ENCODE measurements at places on chromosomes 7 and 10. TPM values are rescaled to one million over a fixed set of nuclear protein-coding genes. Genes with fewer than 3 reads are reported as not detected.

Gene HYAL4
- total RNA-seq = 2.7 TPM

Gene OR13A1
- not detected for total RNA-seq

Gene MYO1G
- total RNA-seq = 1.9 TPM

Gene AKR1C4
- total RNA-seq = not detected

GRCh38 chr10:61289813-61290212 is 163.4 kb downstream of the TMEM26 start:
- no peaks in the 10 kb centered on the region for H3K36me3 ChIP-seq
- no peak for DNase-seq

GRCh38 chr10:71431239-71432100 is 34.8 kb downstream of the CDH23 start:
- no peak overlapping the region for H3K4me3 ChIP-seq
- no peaks in the 10 kb centered on the region for H3K4me1 ChIP-seq
- no peak overlapping the region for H3K27ac ChIP-seq
- no peak for DNase-seq

DNA sequence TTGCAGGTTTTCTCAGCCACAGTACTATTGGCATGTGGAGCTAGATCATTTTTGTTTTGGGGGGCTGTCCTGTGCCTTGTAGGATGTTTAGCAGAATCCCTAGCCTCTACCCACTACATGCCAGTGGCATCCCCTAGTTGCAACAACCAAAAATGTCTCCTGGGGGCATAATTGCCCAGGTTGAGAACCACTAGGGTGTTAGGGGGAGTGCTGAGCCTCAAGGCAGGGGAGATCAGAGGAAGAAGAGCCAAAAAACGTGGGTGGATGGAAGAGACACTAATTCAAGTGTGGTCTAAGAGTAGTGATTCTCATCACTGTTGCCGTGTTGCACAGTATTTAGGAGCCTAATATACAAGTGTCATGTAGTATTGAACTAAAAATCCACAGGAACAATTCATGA is 31.7 kb upstream of the CCNY start:
- H3K27ac ChIP-seq = no peak overlapping the region
- H3K36me3 ChIP-seq = no peaks in the 10 kb centered on the region
- DNase-seq = no peak
- no peaks in the 10 kb centered on the region for H3K27me3 ChIP-seq

GRCh38 chr10:72311667-72312066 is 37.9 kb downstream of the DDIT4 start:
- peaks cover 65% of the 10 kb centered on the region for H3K4me1 ChIP-seq
- no peak overlapping the region for H3K4me3 ChIP-seq
- no peak for DNase-seq
- H3K27me3 ChIP-seq = no peaks in the 10 kb centered on the region
- H3K27ac ChIP-seq = peak overlapping the region; percentile 5

- no peak for DNase-seq
- no peak overlapping the region for H3K27ac ChIP-seq
- H3K4me1 ChIP-seq = peaks cover 7% of the 10 kb centered on the region
- no peaks in the 10 kb centered on the region for H3K36me3 ChIP-seq
- no peaks in the 10 kb centered on the region for H3K27me3 ChIP-seq
Observed at GRCh38 chr7:33716581-33717477, 188.5 kb upstream of the BMPER start.

DNA sequence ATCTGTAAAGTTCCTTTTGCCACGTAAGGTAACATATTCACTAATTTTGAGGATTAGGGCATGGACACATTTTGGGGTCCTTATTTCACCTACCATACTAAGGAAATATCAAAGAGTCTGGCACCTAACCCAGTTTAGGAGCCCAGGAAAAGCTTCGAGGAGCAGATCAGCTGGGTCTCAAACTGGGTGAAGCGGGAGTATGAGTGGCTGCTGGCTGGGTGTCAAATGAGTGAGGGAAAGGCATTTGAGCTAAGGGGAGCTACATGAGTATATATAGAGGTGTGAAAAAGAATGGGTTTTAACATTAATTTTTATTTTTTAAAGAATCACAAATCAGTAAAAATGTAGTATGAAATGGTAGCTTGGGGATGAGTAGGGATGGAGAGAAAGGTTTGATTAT is 71.3 kb downstream of the MCU start:
- no peaks in the 10 kb centered on the region for H3K27me3 ChIP-seq
- peaks cover 23% of the 10 kb centered on the region for H3K4me1 ChIP-seq
- H3K27ac ChIP-seq = no peak overlapping the region
- no peak for DNase-seq

DNA sequence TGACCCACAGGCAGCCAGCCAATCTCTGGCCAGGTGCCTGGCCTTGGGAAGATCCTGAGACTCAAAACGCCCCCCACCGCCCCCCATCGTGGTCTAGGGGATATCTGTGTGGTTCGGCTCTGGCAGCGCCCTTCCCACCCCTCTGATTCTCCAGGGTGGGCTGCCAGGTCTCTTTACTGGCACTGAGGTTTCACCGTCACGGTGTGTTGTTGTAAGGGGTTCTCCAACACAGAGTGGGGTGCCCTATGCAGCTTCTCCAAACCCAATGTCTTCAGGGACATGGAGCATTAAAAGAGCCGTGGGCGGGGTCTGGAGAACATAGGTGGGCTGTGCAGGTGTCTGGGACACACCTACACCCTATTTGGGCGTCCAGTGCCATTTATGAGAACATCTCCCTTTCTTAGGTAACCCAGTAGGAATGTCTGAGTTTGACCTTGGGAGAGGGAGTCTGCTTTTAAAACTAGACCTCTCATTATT is 1.5 kb downstream of the MAFK start:
- peak overlapping the region; percentile 99 for H3K27ac ChIP-seq
- H3K36me3 ChIP-seq = no peaks in the 10 kb centered on the region
- H3K4me1 ChIP-seq = peaks cover 39% of the 10 kb centered on the region
- DNase-seq = no peak
- H3K4me3 ChIP-seq = peak overlapping the region; percentile 78
- no peaks in the 10 kb centered on the region for H3K27me3 ChIP-seq

- no peaks in the 10 kb centered on the region for H3K27me3 ChIP-seq
- H3K4me1 ChIP-seq = peaks cover 50% of the 10 kb centered on the region
Observed at GRCh38 chr10:73644015-73644743, 2.9 kb upstream of the MYOZ1 start.
